Activated CD4-positive, alpha-beta T cell treated with anti-CD3 and anti-CD28 coated beads, Interleukin-2, amount 10 ng/mL, durations not matched to agents 7 days and 5 days (primary cell): ENCODE measurements at places on chromosomes 2 and 18. TPM values are rescaled to one million over a fixed set of nuclear protein-coding genes. Genes with fewer than 3 reads are reported as not detected.

REG3A gene
- not detected for total RNA-seq

CYB5A gene
- 30.6 TPM for total RNA-seq

ST6GAL2 gene
- not detected for total RNA-seq

RTP5 gene
- not detected for total RNA-seq

LHCGR gene
- total RNA-seq = not detected

CENPA gene
- 53.0 TPM for total RNA-seq

EPB41L3 gene
- 14.0 TPM for total RNA-seq

DIPK1C gene
- not detected for total RNA-seq

PLCD4 gene
- 0.30 TPM for total RNA-seq

MC2R gene
- total RNA-seq = not detected

NYAP2 gene
- total RNA-seq = not detected

IL36A gene
- not detected for total RNA-seq

APCDD1 gene
- not detected for total RNA-seq

PTPRN gene
- total RNA-seq = not detected

CFC1 gene
- total RNA-seq = not detected

SPC25 gene
- 51.6 TPM for total RNA-seq

CNTNAP5 gene
- total RNA-seq = not detected

TIMM21 gene
- total RNA-seq = 23.8 TPM

CDH2 gene
- total RNA-seq = not detected

GLI2 gene
- total RNA-seq = 0.07 TPM

TYMS gene
- total RNA-seq = 478 TPM

ZNF804A gene
- not detected for total RNA-seq

IL18RAP gene
- total RNA-seq = 3.8 TPM

POTEI gene
- total RNA-seq = not detected

CCDC88A gene
- total RNA-seq = 9.5 TPM

POTEC gene
- not detected for total RNA-seq

GALNT14 gene
- not detected for total RNA-seq

RAMP1 gene
- total RNA-seq = 4.9 TPM

B3GNT7 gene
- not detected for total RNA-seq

UGT1A4 gene
- not detected for total RNA-seq

AFF3 gene
- 7.4 TPM for total RNA-seq

TMEM178A gene
- total RNA-seq = 0.32 TPM

THSD7B gene
- not detected for total RNA-seq

MARCHF4 gene
- not detected for total RNA-seq

ELOA2 gene
- total RNA-seq = not detected

SKA1 gene
- total RNA-seq = 44.1 TPM

SLC35F5 gene
- 15.0 TPM for total RNA-seq
